NCI-H510A treated with DMSO at 0.1 percent for 48 hours (cell line): ENCODE measurements at places on chromosomes 5 and 9.

GRCh38 chr5:93179466-93179865, 401.6 kb downstream of the NR2F1-AS1 start:
- no peak for DNase-seq

GRCh38 chr5:174327317-174327864, 281.9 kb downstream of the NSG2 start:
- DNase-seq: peak; percentile 86

DNA sequence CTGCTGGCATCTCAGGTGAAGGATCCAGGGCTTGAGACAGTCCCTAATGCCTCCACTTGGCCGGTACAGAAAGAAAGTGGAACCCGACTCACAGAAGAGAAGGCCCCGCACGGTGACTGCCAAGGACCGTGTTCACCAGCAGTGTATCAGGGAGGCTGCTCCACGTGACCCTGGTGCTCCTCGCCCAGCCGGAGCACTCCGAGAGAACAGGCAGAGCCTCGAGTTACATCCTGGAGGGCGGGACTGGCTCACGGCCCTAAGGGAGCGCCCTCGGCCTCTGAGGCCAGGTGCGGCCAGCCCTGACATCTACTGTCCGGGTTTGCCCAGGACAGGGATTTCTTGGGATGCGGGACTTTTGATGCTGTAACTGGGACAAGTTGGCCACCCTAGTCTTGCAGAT, 104.0 kb upstream of the SARDH start:
- DNase-seq: peak; percentile 80

GRCh38 chr5:3357291-3357690, 238.3 kb upstream of the IRX1 start:
- DNase-seq: no peak

- no peak for DNase-seq
Measured at GRCh38 chr5:150245111-150245789, 44.3 kb downstream of the CAMK2A start.

- DNase-seq: no peak
Measured at GRCh38 chr5:109347252-109347888, 62.4 kb downstream of the PJA2 start.

DNA sequence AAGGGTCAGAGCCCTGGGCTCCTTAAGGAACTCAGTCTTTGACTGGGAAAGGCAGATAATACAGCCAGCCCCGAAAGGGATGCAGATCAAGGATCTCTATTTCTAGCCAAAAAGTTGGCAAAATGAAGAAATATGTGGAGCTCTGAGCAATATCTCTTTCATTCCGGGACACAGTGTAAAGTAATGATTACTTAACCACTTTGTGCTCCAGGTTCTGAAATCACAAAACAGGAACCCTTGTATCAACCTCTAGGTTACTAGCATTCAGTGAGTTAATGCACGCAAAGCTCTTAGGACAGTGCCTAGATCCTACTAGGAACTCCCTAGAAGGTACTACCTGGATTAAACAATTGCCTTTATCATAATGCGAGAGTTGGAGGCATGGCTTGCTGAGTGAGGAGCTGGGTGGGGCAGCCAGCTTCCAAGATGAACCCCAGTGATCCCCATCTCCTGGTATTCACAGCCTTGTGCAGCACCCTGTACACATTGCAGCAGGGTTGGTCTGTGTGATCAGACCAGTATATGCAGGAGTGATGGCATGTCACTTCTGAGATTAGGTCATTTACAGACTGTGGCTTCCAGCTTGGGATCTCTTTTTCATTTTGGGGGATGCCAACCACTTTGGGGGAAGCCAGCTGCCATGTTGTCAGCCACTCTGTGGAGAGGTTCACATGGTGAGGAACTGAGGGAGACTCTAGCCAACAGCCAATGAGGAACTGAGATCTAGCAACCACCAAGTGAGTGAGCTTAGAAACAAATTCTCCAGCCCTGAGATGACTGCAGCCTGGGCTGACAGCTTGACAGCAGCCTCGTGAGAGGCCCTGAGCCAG, 103.1 kb upstream of the SLC44A1 start:
- no peak for DNase-seq

DNA sequence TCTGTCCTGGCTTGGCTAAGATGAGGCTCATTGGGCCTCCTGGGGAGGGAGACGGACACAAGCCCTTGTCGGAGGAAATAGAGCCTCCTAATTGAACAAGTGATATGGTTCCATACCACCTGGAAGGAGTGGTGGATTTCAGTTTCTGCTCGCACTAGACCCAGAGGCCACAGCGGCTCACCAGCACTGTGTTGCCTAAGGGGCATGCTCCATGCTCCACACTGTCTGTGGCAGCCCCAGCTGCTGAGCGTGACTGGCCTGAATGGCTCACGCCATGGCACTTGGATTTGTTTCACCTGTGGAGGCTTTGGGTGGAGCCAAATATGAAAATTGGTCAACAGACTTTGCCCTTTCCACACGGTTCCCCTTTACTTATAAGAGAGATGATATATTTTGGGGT, 181.1 kb downstream of the HSPA4 start:
- no peak for DNase-seq

- no peak for DNase-seq
Measured at GRCh38 chr9:123975871-123976270, 35.7 kb upstream of the LHX2 start.

DNA sequence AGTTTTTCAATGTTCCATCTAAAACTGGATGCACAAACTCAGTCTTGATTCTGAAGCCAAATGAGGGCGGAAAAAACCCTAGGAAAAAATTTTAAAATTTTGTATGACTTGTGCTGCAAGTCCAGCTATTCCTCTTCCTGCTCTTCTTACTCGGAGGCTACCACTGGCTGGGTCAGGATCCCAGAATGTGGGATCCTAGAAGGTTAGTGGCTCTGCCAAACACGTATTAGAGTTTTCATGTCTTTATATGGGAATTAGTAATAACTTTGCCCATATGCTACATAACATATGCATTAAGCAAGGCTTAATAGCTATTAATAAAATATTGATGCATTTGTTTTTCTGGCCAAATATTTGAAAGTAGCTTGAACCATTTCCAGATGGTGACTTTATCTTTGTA, 458.3 kb downstream of the AGTPBP1 start:
- no peak for DNase-seq

DNA sequence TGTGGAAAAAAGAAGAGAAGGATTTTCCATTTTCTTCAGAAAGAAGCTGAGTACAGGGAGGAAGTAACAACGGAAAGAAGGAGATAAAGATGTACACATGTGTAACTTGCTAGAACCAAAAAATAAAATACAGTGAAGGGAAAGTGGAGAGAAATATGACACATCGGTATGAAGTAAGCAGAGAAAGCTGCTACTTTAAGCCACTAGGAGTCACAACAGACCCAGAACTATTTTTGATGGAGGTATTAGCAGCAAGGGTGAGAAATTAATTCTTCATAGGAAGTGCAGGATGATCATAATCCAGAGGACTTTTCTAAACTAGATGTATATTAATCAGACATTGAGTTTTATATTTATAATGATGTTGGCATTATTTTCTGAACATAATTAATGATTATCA, 88.5 kb downstream of the FAM174A start:
- DNase-seq: peak; percentile 45

DNA sequence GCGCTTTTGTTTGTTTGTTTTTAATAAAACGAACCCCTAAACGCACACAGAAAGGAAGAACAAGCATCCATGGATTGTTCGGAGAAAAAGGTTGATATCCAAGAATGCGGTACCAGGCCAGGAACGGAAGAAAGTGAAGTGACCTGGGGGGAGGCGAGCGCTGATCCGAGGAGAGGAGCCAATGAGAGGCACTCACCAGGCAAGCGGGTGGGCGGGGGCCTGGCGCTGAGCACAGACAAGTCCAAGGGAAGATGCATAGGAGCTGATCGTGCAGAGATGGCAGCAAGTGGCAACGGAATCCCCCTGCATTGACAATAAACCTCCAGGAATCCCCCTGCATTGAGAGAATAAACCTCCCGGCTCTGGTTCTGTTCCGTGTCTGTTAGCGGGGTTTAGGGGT, 8.4 kb downstream of the OBP2B start:
- no peak for DNase-seq

- DNase-seq: no peak
Measured at GRCh38 chr5:88396000-88396535, 127.4 kb upstream of the TMEM161B start.
